ENCODE measurements at places on chromosomes 7 and 10.
A peak's percentile ranks its signal among the peaks of the same experiment; 100 is the strongest.

- no peak for DNase-seq
These were observed 25.0 kb upstream of the ELFN1 start for GRCh38 chr7:1645071-1645409.

DNA sequence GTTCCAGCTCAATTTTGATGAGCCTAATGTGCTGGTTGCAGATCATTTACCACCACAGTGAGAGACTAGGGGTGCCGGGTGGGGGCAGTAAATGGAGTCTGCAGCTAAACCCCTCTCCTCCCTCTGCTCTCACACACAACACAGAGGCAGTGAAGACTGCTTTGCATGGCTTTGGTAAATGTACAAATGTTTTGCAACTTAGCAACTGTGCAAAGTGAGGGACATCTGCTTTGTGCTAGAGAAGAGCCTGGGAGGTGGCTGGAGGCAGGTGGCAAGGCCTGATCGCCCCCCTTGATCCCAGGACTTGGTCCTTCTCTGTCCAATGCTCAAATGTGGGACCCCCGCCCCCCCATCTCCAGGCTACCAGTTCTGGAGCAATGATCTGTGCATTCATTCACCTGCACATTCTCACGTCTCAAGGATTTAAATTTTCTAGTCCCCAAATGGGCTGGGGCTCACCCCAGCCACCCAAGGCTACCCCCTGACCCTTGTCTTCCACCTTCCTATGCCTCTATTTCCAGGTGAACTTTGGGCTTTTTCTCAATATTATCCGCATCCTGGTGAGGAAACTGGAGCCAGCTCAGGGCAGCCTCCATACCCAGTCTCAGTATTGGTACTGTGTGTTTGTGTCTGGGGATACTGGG, 11.6 kb downstream of the GHRHR start:
- DNase-seq, result no peak

- no peak for DNase-seq
These were observed 242.5 kb upstream of the TMEM229A start for GRCh38 chr7:124275411-124275810.

- DNase-seq, result peak; percentile 33
These were observed 43.8 kb downstream of the ETV1 start for GRCh38 chr7:13945670-13946069.

DNA sequence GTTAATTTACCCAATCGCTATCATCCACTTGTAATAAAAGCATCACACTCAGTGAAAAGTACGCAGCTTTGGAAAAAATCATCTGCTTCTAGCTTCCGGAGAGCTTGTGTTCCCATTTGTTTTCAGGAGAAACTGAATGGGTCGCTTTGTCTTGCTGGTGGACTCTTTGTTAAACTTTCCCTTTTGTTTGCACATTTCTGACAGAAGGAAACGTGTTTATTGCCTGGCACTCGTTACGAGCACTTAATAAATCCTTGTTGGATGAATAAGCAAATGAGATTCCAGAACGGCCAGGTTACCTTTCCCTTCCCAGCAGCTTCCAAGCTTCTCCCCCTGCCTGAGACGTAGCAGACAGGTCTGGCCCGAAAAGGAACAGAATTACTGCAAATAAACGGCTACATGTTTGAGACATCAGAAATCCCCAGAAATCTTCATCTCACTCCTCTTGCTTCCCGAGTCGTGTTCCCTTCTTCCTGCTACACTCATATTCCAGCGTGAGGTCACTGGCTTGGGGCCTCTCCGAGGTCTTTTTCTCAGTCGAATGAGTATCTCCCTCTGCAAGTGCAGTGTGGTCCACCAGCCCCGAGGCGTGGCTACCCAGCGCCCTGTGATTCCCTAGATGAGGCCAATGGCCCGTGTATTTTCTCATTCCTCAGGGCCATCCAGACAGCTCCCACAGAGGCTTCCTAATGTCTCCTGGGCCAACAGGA, 167.2 kb downstream of the FRMD4A start:
- no peak for DNase-seq

- no peak for DNase-seq
These were observed 23.8 kb downstream of the LDB3 start for GRCh38 chr10:86692023-86692514.

- DNase-seq, result peak; percentile 62
These were observed 520 bp downstream of the ELAPOR2 start for GRCh38 chr7:87058744-87059524.

DNA sequence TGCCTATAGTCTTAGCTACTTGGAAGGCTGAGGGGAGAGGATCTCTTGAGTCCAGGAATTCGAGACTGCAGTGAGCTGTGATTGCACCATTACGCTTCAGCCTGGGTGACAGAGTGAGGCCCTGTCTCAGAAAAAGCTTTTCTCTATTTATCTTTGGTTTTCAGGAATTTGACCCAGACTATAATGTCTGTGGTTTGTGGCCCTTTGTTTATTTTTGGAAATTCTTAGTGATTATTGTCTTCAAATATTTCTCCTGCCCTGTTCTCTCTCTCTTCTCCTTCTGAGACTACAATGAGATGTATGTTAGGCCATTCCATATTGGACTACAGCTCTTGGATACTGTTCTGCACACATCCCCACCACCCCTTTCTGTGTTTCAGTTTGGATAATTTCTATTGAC, 4.7 kb downstream of the MUC12 start:
- no peak for DNase-seq

DNA sequence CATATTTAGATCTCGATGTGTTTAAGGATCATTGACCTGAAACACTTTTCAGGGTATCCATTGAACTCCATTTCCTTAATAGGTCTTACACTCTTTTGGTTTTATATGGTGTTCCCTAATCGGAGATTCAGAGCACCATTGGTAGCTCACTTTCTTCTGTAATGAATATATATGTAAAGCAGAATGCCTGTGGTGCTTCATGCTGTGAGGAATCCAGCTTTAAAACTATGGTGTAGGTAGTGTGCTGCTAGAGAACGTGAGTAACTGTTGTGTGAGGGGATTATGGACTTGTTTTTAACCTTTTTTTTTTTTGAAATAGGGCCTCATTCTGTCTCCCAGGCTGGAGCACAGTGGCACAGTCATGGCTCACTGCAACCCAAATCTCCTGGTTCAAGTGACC, 376.9 kb upstream of the LRGUK start:
- DNase-seq, result no peak

DNA sequence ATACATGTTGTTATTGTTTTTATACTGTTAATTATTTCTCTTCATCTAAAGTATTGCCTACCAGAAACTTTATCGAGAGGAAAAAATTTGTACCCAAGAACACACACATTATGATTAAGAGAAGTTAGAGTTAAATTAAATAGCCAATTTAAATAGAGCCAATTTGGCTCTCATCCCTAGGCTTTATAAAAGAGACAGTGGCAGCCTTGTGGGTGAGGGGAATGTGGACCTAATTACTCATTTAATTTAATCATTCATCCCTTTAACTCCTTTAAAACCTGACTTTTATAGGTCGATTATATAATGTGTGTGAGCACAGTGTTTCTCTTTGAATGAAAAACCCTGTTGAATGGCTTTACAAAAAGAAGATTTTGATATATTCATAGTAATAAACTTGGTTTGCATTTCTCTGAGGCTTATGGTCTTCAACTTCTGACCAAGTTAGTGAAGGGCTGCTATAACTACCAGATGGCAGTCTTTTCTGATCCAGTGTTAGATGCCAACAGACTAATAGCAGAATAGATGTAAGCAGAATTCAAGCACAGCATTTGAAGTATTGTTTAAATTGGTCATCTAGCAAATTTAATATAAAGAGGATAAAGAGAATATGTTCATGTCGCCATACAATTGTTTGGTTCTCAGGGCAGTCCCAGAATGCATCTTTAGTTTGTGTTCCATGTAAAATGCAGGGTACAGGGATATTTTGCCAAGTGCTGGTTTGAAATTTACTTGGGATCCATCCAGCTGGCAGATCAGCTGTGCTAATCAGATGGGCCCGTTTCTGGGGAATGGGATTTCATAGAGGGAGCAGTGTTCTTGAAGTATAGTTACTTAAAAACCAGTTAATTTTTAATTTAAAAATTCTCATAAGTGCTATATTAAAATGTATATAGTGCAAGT, 25.3 kb downstream of the ADD3 start:
- no peak for DNase-seq

GRCh38 chr10:98377001-98377400, 38.0 kb downstream of the PYROXD2 start:
- no peak for DNase-seq

- peak; percentile 41 for DNase-seq
These were observed 33.1 kb upstream of the NEUROD6 start for GRCh38 chr7:31373337-31374289.

GRCh38 chr7:20835111-20835750, 48.5 kb upstream of the SP8 start:
- no peak for DNase-seq

DNA sequence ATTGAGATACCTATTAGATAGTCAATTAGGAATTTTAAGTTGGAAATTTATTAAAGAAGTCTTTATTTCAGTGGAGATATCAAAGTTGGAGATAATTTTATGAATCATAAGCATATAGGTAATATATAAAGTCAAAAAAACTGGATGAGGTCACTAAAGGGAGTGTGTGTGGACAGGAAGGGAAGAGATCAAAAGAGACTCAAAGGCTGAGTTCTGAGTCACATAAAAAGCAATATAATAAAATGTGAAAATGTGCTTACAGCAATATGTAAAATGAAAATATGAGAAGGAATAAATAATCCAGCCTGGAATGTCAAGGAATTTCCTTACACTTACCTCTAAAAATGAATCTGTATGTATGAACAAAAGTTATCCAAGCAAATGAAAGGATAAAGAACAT, 583.3 kb upstream of the SORCS1 start:
- DNase-seq, result no peak

GRCh38 chr7:88291398-88292173, 15.1 kb downstream of the STEAP4 start:
- DNase-seq, result no peak

DNA sequence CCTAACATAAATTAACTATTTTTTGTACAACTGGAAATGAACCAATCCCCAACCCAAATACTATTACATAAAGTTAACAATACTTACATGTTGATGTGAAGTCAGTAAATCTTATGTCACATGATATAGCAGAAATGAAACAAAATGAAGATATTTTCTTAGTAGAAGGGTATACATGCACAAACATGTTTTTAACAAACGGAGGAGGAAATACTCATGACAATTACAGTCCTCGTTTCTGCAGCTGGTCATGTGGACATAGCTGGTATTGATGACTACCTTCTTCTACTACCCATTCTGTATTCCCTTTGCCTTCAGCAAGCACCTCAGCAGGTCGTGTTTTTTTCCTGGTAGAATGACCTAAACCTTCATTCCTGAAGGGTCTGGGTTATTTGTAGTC, 252.3 kb downstream of the HTR7 start:
- no peak for DNase-seq

- no peak for DNase-seq
These were observed 17.0 kb upstream of the WAPL start for GRCh38 chr10:86538547-86538946.

GRCh38 chr10:99981581-99982199, 28.1 kb downstream of the DNMBP start:
- peak; percentile 32 for DNase-seq

GRCh38 chr7:37131855-37132254, 316.8 kb downstream of the ELMO1 start:
- DNase-seq, result no peak

DNA sequence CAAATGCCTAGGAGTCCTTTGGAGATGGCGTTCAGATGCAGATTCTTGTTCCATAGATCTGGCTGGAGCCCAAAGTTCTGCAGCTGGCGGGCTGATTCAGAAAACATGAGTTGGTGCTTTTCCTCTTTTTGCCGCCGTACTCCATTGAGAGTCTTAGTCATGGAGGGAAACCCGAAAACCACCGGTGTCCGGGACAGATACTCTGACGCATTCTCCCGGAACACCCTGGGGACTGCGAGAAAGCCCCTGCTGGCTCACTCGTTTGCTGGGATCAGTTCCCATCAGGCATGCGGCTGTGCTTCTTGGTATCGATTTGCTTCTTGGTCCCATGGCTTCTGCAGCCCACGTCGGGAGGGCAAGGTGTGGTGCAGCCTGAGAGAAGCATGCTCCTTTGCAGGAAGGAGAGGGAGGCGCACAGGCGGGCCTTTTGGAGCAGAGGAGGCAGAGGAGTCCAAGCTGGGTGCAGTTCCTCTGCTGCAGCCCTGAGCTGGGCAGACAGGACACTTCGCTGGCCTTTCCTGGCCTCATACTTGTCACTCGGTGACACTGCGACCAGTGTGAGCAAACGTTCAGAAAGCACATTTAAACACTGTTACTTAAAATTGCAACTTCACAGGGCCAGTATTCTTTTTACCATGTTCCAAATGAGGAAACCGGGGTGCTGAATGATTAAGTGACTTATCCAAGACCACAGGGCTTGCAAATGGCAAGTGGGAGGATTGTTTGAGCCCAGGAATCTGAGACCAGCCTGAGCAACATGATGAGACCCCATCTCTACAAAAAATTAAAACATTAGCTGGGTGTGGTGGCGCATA, 30.6 kb upstream of the PFKFB3 start:
- DNase-seq, result no peak

DNA sequence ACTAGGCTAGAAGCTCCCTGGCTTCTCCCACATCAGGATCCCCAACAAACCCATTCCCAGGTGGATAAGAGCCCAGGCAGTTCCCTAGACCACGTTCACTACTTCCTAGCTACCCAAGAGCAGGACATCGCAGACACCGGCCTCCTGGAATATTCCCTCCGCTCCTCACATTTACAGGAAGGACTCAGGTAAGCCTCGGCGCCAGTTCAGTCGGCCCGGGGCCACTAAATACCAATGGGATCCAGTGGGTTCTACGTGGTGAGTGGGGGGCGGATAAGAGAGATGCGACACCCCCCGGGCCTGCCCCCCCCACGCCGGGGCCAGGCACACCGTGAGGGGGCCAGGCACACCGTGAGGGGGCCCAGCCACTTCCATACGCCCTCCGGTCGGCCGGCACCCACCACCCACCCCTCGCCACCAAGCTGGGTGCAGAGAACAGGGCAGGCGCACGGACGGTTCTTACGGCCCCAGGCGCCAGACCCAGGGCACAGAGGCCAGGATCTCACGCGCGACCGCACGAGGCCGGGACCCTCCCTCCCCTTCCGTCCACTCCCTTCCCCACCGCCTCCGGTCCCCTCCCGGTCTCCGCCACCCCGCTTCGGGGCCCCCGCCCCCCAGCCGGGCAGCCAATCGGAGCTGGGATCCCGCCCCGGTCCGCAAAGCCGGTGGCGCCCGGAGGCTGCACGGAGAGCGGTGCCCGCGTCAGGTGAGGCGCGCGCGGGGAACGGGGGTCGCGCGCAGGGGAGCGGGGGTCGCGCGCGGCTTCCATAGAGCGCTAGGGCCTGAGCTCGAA, at the start of gene BLVRA:
Gene BLVRA, plus strand, starts transcription at position 652 of the 793 bp plus-strand sequence. CDS start 12,479 bp downstream, outside the sequence.
- DNase-seq, result no peak

DNA sequence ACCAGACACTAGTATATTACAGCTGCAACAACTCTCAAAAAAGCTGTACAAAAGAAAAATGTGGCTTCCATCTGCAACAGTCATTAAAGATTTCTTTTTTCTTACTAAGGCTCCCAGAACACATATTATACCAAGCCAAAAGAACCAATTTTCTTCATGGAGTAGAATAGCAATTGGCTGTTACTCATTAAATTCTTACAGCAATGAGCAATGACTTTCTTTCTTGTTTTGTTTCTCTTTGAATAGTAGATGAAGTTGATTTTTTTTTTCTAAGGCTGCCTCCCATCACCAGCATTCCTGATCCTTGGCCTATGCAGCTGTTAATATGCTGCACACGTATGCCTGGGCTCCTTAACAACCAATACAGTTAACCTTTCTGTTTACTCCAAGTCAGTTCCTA, 36.6 kb upstream of the SPOCK2 start:
- DNase-seq, result no peak
